ENCODE measurements at places on chromosomes 5 and 9.

DNA sequence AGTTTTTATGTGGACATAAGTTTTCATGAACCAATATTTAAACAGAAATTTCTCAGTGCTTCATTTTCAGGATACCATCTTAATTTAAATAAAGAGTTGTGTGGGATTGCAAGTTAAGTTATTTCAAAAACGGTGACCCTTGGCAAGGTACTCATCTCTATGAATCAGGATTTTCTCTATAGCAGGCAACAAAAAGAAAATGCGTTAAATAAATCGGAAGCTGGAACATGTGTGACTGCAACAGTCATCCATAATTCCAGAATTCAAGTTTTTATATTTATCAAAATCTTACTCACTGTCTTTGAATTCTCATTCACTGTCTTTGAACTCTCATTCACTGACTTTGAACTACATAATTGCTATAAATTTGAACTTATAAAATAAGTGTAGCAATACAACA is 5.8 kb upstream of the RECK start:
- no peak for DNase-seq

DNA sequence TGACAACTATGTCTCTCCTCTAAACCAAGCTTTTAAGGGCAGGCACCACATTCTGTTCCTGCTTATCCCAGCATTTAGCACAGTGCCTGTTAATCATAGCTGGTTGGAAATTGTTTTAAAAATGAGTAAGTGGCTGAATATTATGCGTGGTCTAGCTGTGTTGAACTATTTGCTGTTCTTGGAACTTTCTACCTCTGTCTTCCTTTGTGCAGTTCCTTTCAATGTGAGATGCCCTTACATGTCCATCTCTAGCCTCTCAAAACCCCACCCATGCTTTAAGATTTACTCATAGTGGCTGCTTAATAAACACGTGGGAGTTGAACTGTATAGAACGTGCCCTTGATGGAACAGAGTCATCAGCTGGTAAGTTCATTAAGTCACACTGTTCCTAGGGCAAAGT is 34.5 kb downstream of the C9orf57 start:
- DNase-seq = no peak

GRCh38 chr9:114278881-114279570 is 43.9 kb upstream of the ORM1 start:
- peak; percentile 65 for DNase-seq

- no peak for DNase-seq
Observed at GRCh38 chr9:134800791-134801339, 79.7 kb upstream of the FCN2 start.

DNA sequence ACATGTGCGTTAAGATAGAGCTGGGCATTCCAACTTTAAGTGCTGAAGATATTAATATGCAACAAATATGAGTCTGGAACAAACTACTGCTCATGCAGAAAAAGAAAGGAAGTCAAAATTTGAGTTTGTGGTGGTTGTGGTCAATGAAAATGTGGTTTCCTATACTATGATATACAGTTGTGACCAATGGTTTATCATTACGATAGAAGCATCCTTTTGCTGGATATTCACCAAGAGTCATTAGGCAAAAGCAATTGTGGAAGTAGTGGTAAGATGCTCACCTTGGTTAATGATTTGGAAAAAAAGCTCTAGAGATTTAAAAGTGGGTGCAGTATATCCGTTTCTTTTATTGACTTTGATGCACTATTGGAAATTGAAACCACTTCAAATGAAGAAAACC is 1007.0 kb downstream of the NR2F1-AS1 start:
- DNase-seq = no peak

- DNase-seq = no peak
Observed at GRCh38 chr5:83751201-83751600, 30.5 kb upstream of the HAPLN1 start.

GRCh38 chr9:85569988-85570387 is 171.8 kb downstream of the AGTPBP1 start:
- DNase-seq = peak; percentile 47
